A549 treated with CpdA at 1 μM for 4 hours (cell line): ENCODE measurements at places on chromosomes 3 and 15. TPM values are rescaled to one million over a fixed set of nuclear protein-coding genes. Genes with fewer than 3 reads are reported as not detected.

KCNMB2 gene
- total RNA-seq, result not detected in 5 replicates

SLC24A5 gene
- total RNA-seq, result not detected in 5 replicates

IL16 gene
- 0.07 TPM in 1 of 5 replicates, not detected in the others for total RNA-seq

PPP1R14D gene
- 0.20 to 0.32 TPM in 2 of 5 replicates, not detected in the others for total RNA-seq

ANKRD63 gene
- total RNA-seq, result 0.19 to 0.42 TPM (median 0.32 TPM) in 4 of 5 replicates, not detected in the other

GOLGA6D gene
- total RNA-seq, result 0.05 TPM in 1 of 5 replicates, not detected in the others

FSTL1 gene
- total RNA-seq, result 56.5 to 90.5 TPM (median 70.8 TPM) in 5 replicates

CASR gene
- not detected in 5 replicates for total RNA-seq

CCDC39 gene
- total RNA-seq, result not detected in 5 replicates

ACTRT3 gene
- 2.6 to 3.1 TPM (median 2.8 TPM) in 5 replicates for total RNA-seq

ZBTB47 gene
- 4.7 to 7.5 TPM (median 5.9 TPM) in 5 replicates for total RNA-seq

STAC gene
- 2.6 to 3.3 TPM (median 2.8 TPM) in 5 replicates for total RNA-seq

GOLGA6B gene
- total RNA-seq, result not detected in 5 replicates

UBAP1L gene
- total RNA-seq, result 0.59 to 1.3 TPM (median 0.87 TPM) in 5 replicates

TICRR gene
- total RNA-seq, result 12.8 to 15.7 TPM (median 14.9 TPM) in 5 replicates

OR5K2 gene
- total RNA-seq, result not detected in 5 replicates

RPS17 gene
- 3,902 to 4,189 TPM (median 4,043 TPM) in 5 replicates for total RNA-seq

LRRK1 gene
- total RNA-seq, result 20.1 to 29.0 TPM (median 22.4 TPM) in 5 replicates

EEFSEC gene
- 8.7 to 10.6 TPM (median 9.8 TPM) in 5 replicates for total RNA-seq

C15orf40 gene
- total RNA-seq, result 42.1 to 56.1 TPM (median 47.1 TPM) in 5 replicates

SLC22A14 gene
- 0.06 to 0.10 TPM in 2 of 5 replicates, not detected in the others for total RNA-seq

LNP1 gene
- 0.79 to 1.1 TPM (median 0.85 TPM) in 5 replicates for total RNA-seq

GABPB1 gene
- total RNA-seq, result 27.8 to 33.3 TPM (median 30.6 TPM) in 5 replicates

THSD4 gene
- 18.1 to 24.2 TPM (median 20.9 TPM) in 5 replicates for total RNA-seq

PAQR5 gene
- 98.3 to 125 TPM (median 117 TPM) in 5 replicates for total RNA-seq

DPPA2 gene
- total RNA-seq, result not detected in 5 replicates

PLSCR5 gene
- not detected in 5 replicates for total RNA-seq

FGF12 gene
- 0.34 to 1.0 TPM (median 0.61 TPM) in 5 replicates for total RNA-seq

SNTN gene
- total RNA-seq, result not detected in 5 replicates

RLBP1 gene
- total RNA-seq, result not detected in 5 replicates
